Activated CD4-positive, alpha-beta T cell treated with anti-CD3 and anti-CD28 coated beads for 48 hours (primary cell): ENCODE measurements at places on chromosomes 1 and 21.

GRCh38 chr1:62712336-62713243 is 24.4 kb upstream of the DOCK7 start:
- DNase-seq = no peak

- no peak for DNase-seq
These were observed 43.9 kb upstream of the PWP2 start for GRCh38 chr21:44063151-44063912.

GRCh38 chr1:156892190-156893047 is 1.1 kb upstream of the PEAR1 start:
- peak; percentile 93 for DNase-seq

GRCh38 chr1:154479764-154480421 is 22.1 kb upstream of the TDRD10 start:
- DNase-seq = peak; percentile 67

- no peak for DNase-seq
These were observed 4.0 kb downstream of the LIX1L start for GRCh38 chr1:145953861-145954260.

GRCh38 chr1:222926566-222926965 is 111.7 kb downstream of the DISP1 start:
- no peak for DNase-seq

GRCh38 chr1:147826259-147826658 is 65.9 kb upstream of the GJA5 start:
- DNase-seq = no peak

- no peak for DNase-seq
These were observed 38.3 kb downstream of the RHBG start for GRCh38 chr1:156407344-156407743.

DNA sequence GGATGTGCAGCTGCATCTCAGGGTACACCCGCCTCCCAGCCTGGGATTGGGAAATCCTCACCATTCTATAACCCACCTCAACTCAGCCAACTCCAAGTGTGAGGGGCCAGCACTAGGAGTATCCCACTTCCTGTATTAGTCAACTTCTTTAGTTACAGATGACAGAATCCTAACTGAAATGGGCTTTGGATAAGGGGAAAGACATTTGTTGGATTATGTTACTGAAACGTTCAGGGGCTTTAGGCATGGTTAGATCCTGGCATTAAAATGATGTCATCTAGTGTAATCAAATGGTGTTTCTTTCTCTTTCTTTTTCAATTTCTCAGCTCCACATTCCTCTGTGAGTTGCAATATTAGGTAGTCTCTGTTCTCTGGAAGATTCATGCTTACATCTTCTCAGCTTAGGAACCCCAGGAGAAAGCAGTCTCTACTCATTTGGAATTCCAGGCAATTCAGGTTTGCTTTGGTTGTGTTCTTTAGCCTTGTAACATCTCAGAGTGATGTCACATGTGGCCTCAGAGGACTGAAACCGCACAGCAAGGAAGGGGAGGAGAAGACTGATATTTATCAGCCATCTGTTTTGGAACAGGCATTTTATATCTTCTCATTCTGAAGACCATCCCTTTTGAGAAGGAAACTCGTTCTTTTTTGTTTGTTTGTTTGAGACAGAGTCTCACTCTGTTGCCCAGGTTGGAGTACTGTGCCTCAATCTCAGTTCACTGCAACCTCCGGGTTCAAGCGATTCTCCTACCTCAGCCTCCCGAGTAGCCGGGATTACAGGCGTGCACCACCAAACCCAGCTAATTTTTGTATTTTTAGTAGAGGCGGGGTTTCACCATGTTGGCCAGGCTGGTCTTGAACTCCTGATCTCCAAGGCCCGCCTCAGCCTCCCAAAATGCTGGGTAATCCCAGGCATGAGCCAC is 18.9 kb upstream of the TMEM54 start:
- no peak for DNase-seq

DNA sequence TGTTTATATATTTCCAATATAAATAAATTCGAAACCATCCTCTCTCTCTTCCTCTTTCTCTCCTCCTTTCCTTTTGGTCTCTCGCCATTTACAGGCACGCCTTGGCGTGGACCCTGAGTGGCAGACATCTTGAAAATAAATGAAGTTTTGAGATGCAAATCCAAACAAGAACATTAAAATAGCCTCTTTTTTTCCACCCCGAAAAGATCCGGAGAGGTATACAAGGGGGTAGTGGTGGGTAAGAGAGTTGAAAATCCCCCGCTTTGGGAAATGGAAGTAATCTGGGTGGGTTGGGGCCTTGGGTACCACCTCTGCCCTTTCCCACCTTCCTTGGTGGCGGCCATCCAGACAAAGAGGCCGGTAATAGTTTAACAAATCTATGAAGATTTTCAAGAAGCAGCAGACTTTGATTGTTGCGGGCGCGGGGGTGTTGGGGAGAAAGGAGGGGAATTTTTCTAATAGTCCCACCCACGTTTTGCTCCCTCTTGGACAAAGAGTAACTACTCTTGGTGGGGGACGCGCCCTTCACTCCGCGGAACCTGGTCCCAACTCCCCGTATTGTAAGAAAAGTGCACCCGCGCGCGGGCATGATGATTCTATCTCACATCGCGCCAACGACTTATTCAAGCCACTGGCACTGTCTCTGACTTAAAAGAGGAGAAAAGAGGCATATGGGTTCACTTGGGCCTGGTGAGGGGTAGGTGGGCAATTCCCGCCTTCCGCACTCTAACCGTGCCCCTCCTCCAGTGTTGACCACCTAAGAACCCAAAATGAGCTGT is 4.0 kb upstream of the FOXD3 start:
- DNase-seq = no peak

GRCh38 chr1:173862769-173863223 is 5.0 kb downstream of the GAS5 start:
- peak; percentile 15 for DNase-seq

DNA sequence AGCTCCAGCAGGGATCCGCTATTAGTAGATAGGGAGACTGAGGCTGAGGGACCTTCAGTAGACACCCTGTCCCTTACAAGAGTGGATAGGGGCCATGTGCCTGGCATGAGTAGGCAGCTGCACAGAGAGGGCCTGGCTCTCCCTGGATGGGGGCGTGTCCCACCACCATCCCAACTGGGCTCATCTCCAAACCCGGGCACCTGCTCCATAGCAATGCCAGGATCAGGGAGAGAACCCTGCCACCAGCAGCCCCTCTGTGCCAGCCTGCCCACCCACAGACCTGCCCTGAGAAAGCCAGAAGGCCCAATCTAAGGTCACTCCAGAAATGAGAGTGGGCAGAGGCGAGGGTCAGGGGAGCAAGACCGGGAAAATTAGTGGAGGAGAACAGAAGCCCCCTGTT is 121.3 kb downstream of the GRIK3 start:
- DNase-seq = no peak

DNA sequence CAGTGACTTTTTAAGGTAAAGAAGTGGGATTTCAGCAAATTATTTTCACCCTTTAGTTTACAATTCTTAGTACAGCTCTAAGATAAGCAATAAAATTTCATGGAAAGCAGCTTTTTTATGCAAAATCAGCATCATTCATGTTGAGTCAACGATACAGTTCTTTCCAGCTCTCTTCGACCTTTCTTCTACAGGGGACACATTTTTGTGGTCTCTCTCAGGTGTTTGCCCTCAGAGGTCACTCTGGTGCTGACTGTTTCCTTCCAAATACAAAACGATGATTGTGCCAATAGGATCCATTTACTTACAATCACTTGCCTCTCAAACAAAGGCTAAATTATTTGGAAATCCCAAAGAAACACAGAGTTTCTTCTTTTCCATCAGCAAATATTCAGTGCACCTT is 51.0 kb downstream of the PSMG1 start:
- no peak for DNase-seq

GRCh38 chr21:41169701-41170100 is 1.7 kb downstream of the BACE2 start:
- no peak for DNase-seq

DNA sequence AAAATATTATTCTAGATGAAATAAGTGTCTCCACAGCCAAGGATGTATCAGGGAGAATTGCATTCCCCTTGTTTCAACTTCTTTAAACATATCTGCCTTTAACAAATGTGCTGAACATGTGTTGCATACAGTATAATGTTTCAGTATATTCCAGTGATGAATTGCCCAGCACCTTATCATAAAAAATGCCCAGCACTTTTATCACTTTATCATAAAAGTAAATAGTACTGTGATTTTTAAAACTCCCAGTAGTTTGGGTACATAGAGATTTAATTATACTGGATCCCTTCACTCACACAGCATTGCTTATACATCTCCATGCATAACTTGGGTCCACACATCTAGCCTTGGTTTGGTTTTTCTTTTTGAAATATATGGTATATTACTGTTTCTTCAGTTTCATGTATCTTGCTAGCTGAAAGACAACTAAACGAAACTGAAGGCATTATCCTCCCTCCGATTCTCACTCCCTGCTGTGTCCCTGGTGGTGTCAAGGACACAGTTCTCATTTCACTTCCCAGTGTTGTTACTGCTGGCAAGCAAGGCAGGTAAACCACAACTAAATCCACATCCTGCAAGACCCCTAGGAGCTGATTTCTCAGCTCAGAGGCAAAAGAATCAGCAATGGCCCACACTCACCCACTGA is 118.2 kb upstream of the SLC44A3 start:
- no peak for DNase-seq

GRCh38 chr1:20787029-20787839 is at the start of gene HP1BP3:
Gene HP1BP3 (minus strand): TSS chr1:20787307. CDS start chr1:20780440, 6,867 bp downstream.
- peak; percentile 82 for DNase-seq

DNA sequence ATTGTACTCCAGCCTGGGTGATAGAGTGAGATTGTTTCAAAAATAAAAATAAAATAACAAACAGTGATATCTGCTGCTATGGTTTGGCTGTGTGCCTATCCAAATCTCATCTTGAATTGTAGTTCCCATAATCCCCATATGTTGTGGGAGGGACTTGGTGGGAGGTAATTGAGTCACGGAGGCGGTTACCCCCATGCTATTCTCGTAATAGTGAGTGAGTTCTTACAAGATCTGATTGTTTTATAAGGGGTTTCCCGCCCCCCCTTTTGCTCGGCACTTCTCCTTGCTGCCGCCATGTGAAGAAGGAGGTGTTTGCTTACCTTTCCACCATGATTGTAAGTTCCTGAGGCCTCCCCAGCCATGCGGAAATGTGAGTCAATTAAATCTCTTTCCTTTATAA is 47.8 kb downstream of the ACTL8 start:
- DNase-seq = no peak

- no peak for DNase-seq
These were observed 438.4 kb downstream of the DSCAM start for GRCh38 chr21:40408561-40408960.

DNA sequence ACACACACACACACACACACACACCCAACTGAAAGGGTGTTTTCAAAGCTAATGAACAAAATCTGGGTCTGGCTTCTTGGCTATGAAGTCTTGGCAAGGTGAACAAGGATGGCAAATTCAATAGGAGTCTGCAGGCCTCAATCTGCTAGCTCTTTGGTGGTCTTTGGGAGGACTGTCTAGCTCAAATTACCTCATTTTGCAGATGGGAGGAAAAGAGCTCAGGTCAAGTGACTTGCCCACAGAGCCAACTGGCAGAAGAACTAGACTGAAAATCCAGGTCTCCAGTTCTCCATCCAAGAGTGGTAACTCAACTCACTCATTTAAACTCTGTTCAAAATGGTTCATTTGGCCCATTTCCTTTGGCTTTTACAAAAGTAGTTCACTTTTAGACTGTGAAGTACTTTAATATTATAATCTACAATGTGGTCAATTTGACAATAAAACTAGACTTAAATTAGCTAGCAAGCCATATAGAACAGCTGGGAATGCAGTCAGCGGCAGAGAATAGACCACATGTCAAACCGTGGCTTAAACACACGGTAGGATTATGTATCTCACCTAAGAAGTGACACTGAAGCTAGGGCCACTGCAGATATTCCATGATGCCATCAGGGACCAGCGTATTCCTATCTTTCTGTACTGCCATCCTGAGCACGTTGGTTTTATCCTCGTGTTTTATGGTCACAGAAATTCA is 112.9 kb downstream of the APP start:
- no peak for DNase-seq

GRCh38 chr1:221706191-221706590 is 35.7 kb downstream of the DUSP10 start:
- DNase-seq = no peak

- no peak for DNase-seq
These were observed 87.1 kb downstream of the ABCA4 start for GRCh38 chr1:94033849-94034248.

DNA sequence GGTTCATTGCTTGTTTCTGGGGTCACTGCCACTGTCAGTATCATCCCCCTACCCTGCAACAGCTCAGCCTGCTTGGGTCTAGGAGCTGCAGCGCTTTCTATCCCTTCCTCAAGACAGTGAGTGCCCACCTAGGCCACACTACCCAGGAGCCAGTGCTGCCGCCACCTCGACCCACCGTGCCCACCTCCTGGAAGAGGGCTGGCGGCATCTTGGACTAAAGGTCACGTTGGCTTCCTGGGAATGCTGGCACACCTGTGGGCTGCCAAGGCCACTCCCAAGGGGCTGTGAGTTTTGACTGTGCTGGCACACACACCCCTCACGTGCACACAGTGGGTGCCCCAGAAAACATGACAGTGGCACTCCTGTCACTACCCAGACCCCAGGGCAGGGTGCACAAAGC is 22.1 kb downstream of the CRYAA start:
- no peak for DNase-seq

DNA sequence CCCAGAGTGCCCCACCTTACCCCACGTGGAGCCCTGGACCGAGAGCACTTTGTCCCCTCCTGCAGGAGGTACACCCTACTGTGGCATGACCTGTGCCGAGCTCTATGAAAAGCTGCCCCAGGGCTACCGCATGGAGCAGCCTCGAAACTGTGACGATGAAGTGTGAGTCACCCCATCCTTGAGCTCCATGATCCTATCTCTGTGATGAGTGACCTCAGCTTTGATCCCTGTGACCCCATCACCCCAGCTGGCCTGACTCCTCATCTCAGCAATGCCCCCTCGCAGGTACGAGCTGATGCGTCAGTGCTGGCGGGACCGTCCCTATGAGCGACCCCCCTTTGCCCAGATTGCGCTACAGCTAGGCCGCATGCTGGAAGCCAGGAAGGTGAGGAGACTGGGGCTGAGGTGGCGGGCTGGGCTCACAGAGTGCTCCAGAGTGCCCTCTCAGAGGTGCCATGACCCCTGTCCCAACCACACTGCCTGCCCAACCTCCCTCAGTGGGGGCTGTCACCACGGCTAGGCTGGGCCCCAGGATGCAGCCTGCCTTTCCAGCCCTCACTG is 16.2 kb upstream of the MPL start:
- DNase-seq = no peak

GRCh38 chr1:93662481-93663207 is 19.0 kb downstream of the BCAR3 start:
- no peak for DNase-seq

DNA sequence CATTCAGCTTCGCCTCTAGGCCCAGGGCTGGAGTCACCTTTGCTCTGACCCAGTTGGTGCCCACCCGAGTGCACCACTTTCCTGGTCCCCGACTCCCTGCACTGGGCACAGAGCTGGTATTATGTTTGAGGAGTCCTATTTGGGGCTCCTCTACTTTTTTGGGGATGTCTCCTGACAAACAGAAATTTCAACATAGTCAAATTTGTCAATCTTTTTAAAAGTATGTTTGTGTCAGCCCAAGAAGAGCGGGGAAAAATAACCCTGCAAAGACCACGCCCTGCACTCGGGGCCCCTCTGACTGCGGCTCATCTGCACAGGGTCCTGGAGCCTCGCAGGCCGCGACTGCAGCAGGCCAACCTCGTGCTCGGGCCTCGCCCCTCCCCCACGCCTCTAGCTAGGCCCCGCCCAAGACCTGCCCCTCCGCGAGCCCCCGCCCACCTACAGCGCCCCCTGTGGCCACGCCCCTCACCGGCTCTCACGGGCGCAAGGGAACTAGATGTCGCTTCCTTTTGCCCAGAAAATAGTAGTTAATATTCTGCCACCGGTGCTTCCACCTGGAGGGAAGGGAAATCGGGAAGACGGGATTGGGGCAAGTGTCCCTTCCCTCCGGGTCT is 11.4 kb downstream of the FAM229A start:
- DNase-seq = peak; percentile 88
